ENCODE measurements at places on chromosomes 5 and 9.

- DNase-seq, result no peak
These were observed 12.3 kb downstream of the TLE4 start for GRCh38 chr9:79583952-79584654.

- no peak for DNase-seq
These were observed 36.8 kb downstream of the GPBP1 start for GRCh38 chr5:57210633-57211032.

DNA sequence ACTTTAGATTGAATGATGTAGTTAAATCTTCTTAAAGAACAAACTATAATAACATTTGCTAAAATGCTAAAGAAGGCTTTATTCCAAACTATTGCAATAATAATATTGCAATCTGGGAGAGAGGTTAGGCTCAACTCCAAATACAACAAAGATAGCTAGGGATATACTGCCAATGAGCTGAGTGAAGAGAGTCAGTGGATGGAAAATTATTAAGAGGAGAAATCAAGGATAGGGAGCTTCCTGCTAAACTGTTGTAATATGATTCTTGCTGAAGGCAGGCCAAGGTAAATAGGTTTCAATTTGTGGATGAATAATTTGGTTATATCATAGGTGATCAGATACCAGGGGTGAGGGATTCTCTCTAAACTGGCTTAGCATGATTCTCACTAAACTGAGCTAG is 1651.5 kb downstream of the EFNA5 start:
- DNase-seq, result no peak

DNA sequence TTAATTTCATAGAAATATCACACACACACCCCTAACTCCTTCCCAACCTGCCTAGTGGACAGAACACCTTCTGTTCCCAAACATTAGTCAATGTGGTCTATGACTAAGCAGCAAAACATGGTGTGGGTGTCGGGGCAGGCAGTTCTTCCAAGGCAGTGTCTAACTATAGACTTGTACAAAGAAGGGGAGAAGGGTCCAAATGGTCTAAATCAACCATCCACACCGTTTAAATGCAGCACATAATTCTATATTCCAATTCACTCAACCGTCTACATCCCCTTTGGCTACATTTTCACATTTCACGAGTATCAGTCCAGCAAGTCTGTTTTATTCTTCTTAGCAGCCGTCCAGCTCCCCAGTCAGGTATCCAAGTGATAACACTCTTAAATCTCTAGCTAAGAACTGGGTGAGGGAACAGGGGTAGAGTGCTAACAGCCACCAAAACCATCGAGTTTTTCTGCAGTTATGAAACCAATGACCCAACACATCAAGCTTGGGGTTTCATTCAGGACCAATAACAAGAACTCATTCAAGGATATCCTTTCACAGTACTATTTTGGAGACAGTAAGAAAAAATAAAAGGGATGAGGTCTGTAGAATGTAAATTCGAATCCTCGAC is 3.3 kb downstream of the ZNF608 start:
- DNase-seq, result no peak

DNA sequence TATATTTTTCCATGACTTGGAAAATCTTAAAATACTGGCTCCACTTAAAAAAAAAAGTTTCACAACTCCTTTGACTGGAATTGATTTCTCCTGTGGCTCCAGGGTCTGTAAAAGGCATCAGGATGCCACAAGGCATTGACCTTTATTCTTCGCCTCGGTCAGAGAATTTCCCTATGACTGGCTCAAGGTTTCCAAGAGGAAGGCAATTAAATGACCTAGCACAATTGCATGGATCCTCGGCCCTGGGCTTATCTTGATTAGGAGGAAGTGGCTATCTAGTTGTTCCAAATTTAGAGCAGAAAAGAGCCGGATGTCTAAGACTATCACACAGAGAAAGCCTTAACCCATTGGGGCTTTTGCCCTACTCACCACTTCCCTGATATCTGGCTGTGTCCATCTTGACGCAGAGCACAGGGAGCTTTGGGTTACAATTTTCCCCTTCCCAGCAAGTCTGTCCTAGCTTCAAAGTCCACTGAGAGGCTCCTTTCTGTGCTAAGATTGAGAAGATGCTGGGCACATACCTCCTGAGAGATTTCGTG is 56.9 kb upstream of the COL15A1 start:
- DNase-seq, result no peak

DNA sequence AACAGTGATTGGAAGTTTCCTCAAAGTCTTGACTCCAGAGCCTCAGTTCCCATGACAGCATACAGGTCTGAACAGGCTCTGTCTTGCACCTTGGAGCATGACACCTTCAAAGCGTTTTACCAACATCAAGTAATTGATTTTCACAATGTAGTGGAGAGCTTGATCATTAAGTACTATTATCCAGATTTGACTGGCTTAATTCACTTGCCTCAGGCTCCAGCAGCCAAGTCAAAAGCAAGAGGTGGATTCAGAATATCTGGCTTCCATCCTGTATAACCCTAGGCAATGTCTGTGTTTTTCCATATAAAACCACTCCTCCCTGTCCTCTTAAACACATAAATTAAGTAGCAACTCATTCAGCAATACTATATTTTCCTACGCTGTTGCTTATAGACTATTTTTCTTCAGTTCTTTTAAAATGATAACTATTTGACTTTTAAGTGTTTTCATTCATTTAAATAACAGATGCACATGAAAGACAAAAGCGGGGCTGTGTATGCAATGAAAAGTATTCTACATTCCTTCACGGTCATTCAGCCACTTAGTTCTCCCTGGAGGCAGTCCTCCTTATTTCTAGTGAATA is 150.8 kb upstream of the RANBP3L start:
- no peak for DNase-seq

GRCh38 chr9:81312346-81312745 is 377.0 kb downstream of the TLE1 start:
- no peak for DNase-seq

- DNase-seq, result no peak
These were observed 16.6 kb upstream of the TGFBI start for GRCh38 chr5:136012041-136012804.

DNA sequence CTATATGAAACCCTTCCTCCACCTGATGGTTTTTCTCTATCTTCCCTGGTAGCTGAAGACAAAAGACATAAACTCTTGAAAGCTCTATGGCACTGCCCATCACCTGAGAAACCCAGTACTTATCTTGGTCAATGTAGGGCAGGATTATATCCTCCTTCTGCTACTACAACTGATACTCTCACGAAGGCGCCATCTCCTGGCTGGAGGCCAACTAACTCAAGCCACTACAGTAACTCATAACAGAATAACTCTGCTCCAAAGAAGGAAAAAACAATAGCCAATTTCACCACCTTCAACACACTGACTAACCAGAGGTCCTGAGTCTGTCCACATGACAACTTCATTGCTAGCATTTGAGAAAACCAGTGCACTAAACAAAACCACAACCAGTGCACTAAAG is 409.2 kb downstream of the CETN3 start:
- no peak for DNase-seq

GRCh38 chr5:83512061-83512745 is 40.7 kb downstream of the VCAN start:
- no peak for DNase-seq

DNA sequence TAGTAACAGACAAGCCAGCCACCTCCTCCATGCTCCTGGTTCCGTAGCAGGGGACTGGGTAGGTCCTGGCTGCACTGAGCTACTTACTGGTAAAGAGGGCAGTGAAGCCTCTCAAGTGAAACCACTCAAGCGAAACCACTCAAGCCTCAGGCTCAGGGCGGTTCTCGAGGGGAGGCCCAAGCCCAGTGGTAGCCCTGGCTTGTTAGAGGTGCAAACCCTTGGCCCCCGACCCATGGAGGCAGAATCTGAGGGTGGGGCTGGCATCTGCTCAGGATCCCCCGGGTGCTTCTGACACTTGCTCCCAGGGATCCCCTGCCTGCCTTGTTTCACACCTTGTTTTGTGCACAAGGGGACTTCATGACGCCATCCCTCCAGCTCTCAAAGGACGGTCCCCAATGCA is 76.5 kb upstream of the OLFM1 start:
- DNase-seq, result no peak

GRCh38 chr9:111525056-111525977 is at the start of gene ZNF483:
TSS of gene ZNF483 (plus strand) at chr9:111525179. CDS start at chr9:111527396, 2,217 bp downstream.
- peak; percentile 68 for DNase-seq

DNA sequence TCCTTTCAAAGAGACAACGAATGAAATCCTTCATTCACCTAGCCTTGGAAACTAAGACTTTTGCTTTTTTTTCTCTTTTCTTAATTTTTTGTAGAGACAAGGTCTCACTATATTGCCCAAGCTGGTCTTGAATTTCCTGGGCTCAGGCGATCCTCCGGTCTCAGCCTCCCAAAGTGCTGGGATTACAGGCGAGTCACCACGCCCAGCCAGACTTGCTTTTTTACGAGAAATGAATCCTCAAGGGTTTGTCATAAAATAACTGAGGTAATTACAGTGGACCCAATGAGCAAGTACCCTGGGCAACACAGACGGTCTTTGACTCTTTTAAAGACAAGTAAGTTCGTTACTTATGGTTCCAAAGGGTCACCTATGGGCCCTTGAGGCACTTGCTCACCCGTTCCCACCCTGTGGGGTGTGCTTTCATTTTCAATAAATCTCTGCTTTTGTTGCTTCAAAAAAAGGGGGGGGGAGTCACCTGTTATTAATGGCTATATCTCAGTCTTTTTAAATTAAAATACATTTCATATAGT is 70.4 kb downstream of the TRPM6 start:
- DNase-seq, result no peak

DNA sequence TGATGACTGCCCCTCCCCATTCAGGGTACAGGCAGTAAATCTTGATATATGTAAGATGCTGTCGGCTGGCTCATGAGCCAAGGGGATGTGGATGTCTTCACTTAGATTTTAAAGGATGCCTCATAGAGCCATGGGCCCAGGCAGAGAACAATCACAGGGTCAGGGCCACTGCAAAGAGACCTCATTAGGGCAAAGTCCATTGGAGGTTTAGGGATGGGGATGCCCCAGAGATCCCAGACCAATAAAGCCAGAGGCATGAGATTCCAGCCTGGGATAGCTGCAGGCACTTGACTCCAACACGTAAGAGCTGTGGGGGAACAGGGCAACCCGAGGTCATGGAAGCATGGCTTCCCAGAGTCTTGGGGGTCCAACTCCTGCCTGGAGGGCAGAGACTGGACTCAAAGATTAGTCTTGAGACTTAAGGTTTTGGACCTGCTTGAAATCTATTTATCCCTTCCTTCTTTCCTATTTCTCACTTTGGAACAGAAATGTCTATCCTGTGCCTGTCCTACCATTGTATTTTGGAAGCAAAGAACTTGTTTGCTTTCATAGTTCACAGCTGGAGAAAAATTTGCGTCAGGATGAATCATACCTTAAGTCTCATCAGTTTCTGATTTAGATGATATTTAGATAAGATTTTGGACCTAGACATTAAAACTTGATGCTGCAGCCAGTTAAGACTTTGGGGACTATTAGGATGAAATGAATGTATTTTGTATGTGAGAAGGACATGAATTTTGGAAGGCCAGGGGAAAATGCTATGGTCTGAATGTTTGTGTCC is 101.3 kb upstream of the ADRA1B start:
- no peak for DNase-seq

- no peak for DNase-seq
These were observed at the start of gene MAMDC2 for GRCh38 chr9:70043689-70044489. TSS of gene MAMDC2 (plus strand) at chr9:70043848. CDS start at chr9:70044198, 350 bp downstream.

- DNase-seq, result no peak
These were observed 37.6 kb downstream of the ROPN1L start for GRCh38 chr5:10479154-10479721.

GRCh38 chr9:100700689-100701318 is 122.9 kb downstream of the CAVIN4 start:
- peak; percentile 93 for DNase-seq

GRCh38 chr5:51347704-51348103 is 35.5 kb upstream of the ISL1 start:
- peak; percentile 19 for DNase-seq

- DNase-seq, result no peak
These were observed 77.9 kb downstream of the SLCO4C1 start for GRCh38 chr5:102218159-102218558.

DNA sequence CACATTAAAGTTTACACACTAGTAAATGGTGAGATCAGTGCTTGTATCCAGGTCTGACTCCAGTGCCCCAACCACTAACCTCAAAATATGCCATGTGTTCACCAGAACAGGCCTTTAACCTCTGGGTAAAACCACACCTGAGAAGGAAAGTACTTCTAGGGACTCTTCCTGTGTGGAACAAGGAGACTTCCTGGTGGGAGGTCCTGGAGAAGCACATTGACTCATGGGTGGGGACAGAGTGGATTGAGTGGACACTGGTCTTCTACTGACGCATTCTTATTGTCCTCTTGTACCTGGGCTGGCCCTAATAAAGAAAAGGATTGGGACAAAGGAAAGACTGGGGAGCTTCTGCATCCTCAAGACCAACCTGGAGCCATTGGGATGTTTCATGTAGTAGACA is 43.4 kb downstream of the ANGPTL2 start:
- no peak for DNase-seq

DNA sequence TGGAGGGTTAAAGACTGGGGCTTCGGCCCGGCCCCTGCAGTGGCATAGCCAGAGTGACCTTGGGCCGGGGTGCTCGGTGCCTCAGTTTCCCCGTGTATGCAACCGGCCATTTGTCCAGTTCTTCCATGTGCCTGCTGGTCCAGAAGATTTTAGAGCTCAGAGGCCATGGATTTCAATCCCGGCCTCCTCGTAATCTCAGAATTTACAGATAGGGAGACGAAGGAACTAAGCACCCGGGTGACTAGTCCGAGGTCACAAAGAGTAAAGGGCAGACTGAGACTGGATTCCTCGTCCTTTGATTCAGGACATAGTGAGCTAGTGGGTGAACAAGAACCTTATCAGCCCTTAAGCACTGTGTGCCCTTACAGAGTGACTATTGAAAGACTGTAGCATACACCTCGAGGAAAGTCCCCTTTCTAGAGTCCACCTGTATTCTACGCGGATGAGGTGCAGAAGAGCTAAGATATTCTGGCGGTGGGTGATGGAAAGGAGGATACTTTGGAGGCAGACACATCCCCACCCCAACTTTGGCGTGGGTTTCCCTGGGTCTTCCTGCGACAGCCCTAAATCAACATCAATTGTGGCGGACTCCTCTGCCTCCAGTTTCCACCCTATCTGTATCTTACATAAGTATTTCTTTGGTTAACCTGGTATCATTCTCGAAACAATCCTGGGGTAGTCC is 597 bp downstream of the SLC31A1 start:
- DNase-seq, result no peak

- no peak for DNase-seq
These were observed 44.1 kb upstream of the GALNT10 start for GRCh38 chr5:154146409-154146808.

- no peak for DNase-seq
These were observed 1426.5 kb upstream of the C9orf72 start for GRCh38 chr9:28999806-29000205.

DNA sequence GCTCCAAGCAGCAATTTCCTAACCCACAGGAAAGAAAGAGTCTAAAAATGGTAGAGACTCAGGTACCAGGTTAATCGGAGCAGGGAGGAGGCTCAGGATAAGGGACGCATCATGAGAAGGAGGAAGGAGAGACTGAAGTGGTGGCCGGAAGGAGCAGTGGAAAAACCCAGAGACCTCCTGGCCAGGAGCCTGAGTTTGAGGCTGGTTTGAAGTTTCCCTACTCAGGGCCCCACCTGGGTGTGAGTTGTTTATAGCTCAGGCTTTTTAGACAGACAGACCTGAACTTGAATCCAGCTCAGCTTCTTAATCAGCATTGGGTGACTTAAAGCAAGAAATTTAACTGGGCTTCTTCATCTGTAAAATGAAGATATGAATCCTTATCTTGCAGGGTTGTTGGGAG is 11.9 kb upstream of the AQP7 start:
- no peak for DNase-seq

- DNase-seq, result no peak
These were observed 2.8 kb downstream of the RAD17 start for GRCh38 chr5:69372394-69372793.

All from LNCaP clone FGC (cell line).